Smooth muscle cell of bladder (primary cell): ENCODE measurements at places on chromosomes 1 and 21. TPM values are rescaled to one million over a fixed set of nuclear protein-coding genes. Genes with fewer than 3 reads are reported as not detected.

Gene PDC
- 0.28 TPM in 1 of 2 replicates, not detected in the other for total RNA-seq

Gene NBPF6
- not detected in 2 replicates for total RNA-seq

Gene SPRR5
- total RNA-seq = not detected in 2 replicates

Gene FNBP1L
- 7.3 and 12.9 TPM in 2 replicates for total RNA-seq

Gene CELF3
- not detected in 2 replicates for total RNA-seq

Gene AIM2
- total RNA-seq = not detected in 2 replicates

Gene UTS2
- not detected in 2 replicates for total RNA-seq

Gene RSPO1
- total RNA-seq = 0.74 and 1.00 TPM in 2 replicates

Gene IGSF9
- under 0.01 TPM in 1 of 2 replicates, not detected in the other for total RNA-seq

Gene KCNJ9
- under 0.01 TPM in 2 replicates for total RNA-seq

Gene ELAPOR1
- total RNA-seq = 0.57 and 0.74 TPM in 2 replicates

Gene CR1L
- total RNA-seq = not detected in 2 replicates

Gene FMN2
- 3.2 and 5.8 TPM in 2 replicates for total RNA-seq

Gene C1QC
- total RNA-seq = 0.14 TPM in 1 of 2 replicates, not detected in the other

Gene PACC1
- 6.9 and 7.1 TPM in 2 replicates for total RNA-seq

Gene NPR1
- 0.57 and 1.5 TPM in 2 replicates for total RNA-seq

Gene CDK18
- under 0.01 and 0.55 TPM in 2 replicates for total RNA-seq

Gene OLFML3
- 140 and 191 TPM in 2 replicates for total RNA-seq

Gene RGS7
- total RNA-seq = under 0.01 TPM in 2 replicates

Gene PCAT6
- 0.55 TPM in 1 of 2 replicates, not detected in the other for total RNA-seq

Gene PPFIA4
- total RNA-seq = 5.3 and 35.9 TPM in 2 replicates

Gene C1orf226
- total RNA-seq = under 0.01 TPM in 2 replicates

Gene SAMD11
- total RNA-seq = 34.2 and 36.6 TPM in 2 replicates

Gene FCGR1A
- total RNA-seq = not detected in 2 replicates

Gene RAD54L
- total RNA-seq = 0.37 and 0.43 TPM in 2 replicates

Gene FCAMR
- not detected in 2 replicates for total RNA-seq

Gene BRDT
- total RNA-seq = not detected in 2 replicates

Gene EFNA1
- total RNA-seq = 0.71 and 1.1 TPM in 2 replicates

Gene RIPPLY3
- total RNA-seq = not detected in 2 replicates

Gene SEMA4A
- total RNA-seq = 0.57 and 0.83 TPM in 2 replicates

Gene MANEAL
- total RNA-seq = 0.28 and 0.46 TPM in 2 replicates

Gene PRMT2
- 122 and 157 TPM in 2 replicates for total RNA-seq

Gene PROX1
- under 0.01 TPM in 2 replicates for total RNA-seq

Gene LY9
- total RNA-seq = not detected in 2 replicates

Gene IQGAP3
- total RNA-seq = 2.3 and 2.5 TPM in 2 replicates

Gene NCAM2
- total RNA-seq = 1.8 and 9.6 TPM in 2 replicates

Gene AADACL3
- not detected in 2 replicates for total RNA-seq

Gene RHCE
- 1.8 and 2.4 TPM in 2 replicates for total RNA-seq

Gene TRIM17
- total RNA-seq = 0.09 and 0.14 TPM in 2 replicates

Gene LRRIQ3
- total RNA-seq = 1.1 TPM in 2 replicates

Gene GRIK3
- total RNA-seq = not detected in 2 replicates

Gene FAAH
- total RNA-seq = 0.43 and 1.8 TPM in 2 replicates

Gene CHRM3
- 0.28 and 1.3 TPM in 2 replicates for total RNA-seq

Gene CFHR2
- not detected in 2 replicates for total RNA-seq

Gene UBL4B
- total RNA-seq = not detected in 2 replicates

Gene FASLG
- not detected in 2 replicates for total RNA-seq

Gene CD84
- total RNA-seq = not detected in 2 replicates

Gene MX1
- total RNA-seq = 4.4 and 14.6 TPM in 2 replicates
